Left renal pelvis (tissue), 4 donors: ENCODE measurements at places on chromosomes 7 and 10.
A peak's percentile ranks its signal among the peaks of the same experiment; 100 is the strongest.

- DNase-seq, result no peak
Observed at GRCh38 chr10:3801558-3802192, 16.7 kb upstream of the KLF6 start.

DNA sequence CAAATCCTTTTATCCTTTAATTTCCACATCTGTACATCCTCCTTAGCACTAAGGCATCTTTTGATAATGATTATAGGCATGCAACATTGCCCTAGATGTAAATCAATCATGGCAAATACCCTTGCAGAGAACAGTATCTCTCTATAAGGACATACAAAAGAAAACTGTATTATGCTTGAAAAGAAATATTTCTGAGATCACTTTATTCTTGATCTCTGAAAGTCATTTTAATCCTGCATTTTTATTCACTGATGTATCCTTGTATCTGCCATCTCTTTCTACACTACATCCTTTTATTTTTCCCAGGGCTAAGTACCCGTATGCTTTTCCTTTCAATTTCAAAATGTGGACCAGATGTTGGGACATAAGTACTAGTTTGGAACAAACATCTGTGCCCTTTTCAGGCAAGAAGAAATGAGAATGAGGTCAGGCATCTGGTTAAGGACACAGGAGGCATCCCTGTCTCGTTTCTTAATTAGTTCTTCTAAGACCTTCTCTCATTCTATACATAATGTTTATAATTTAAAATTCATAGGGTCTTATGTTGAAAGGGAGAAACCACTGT lies 338.6 kb downstream of the CNTNAP2 start:
- no peak for DNase-seq

- peak; percentile 54 for DNase-seq
Observed at GRCh38 chr7:45923290-45923689, 2.2 kb upstream of the IGFBP3 start.

DNA sequence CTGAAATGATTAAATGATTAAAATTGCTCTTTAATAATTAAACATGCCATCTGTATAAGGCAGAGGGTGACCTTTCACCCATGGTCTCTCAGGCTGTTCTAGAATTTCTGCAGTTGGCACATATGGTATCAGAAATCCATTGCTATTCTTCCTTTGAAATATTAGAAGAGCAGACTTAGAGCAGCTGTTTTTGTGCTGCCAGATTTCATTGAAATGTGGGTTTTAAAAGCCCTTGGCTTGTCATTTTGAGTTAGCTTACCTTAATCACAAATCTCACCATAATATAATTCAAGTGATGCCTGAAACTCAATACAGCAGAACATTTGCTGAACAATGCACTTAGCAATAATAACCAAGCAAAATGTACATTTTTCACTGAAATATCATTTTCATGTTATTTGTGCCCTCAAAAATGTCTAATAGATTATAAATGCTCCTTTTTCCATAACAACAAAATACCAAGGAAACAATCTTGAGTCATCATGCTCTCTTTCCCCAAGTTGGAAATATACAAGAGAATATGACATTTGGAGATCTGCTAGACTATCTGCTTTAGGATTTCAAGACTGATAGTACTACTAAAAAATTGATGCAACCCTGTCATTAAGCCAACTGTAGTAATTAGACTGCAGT lies 16.1 kb upstream of the PTTG1IP2 start:
- DNase-seq, result no peak

- DNase-seq, result peak; percentile 20
Observed at GRCh38 chr10:132748545-132749370, 37.2 kb downstream of the NKX6-2 start.

- no peak for DNase-seq
Observed at GRCh38 chr10:124288928-124289850, 129.5 kb downstream of the OAT start.

GRCh38 chr10:111137587-111137986 lies 60.8 kb downstream of the ADRA2A start:
- DNase-seq, result no peak
